ENCODE measurements at places on chromosomes 6 and 20. TPM values are rescaled to one million over a fixed set of nuclear protein-coding genes. Genes with fewer than 3 reads are reported as not detected.

The EBF4 gene
- total RNA-seq: 0.89 TPM

The PPP1R3G gene
- total RNA-seq: 3.0 TPM

The THBS2 gene
- total RNA-seq: 2,099 TPM

The NRN1 gene
- total RNA-seq: 0.39 TPM

The SCGN gene
- total RNA-seq: not detected

The FAM135A gene
- 11.5 TPM for total RNA-seq

The GABRR2 gene
- 0.33 TPM for total RNA-seq

The ACSS1 gene
- 1.7 TPM for total RNA-seq

The RIMS1 gene
- 2.3 TPM for total RNA-seq

The KHDRBS2 gene
- total RNA-seq: not detected

The ZDHHC14 gene
- total RNA-seq: 6.0 TPM

The TMEM200A gene
- 134 TPM for total RNA-seq

The PNLDC1 gene
- 0.20 TPM for total RNA-seq

The VSTM2L gene
- total RNA-seq: 2.1 TPM

The TRERF1 gene
- total RNA-seq: 6.2 TPM

The RREB1 gene
- total RNA-seq: 20.6 TPM

The GABBR1 gene
- 25.4 TPM for total RNA-seq

The SLC52A3 gene
- not detected for total RNA-seq

The MATN4 gene
- not detected for total RNA-seq

The CST3 gene
- total RNA-seq: 515 TPM

The LRFN2 gene
- not detected for total RNA-seq

All from smooth muscle cell of the pulmonary artery (primary cell).